ENCODE measurements at places on chromosomes 4 and X.

DNA sequence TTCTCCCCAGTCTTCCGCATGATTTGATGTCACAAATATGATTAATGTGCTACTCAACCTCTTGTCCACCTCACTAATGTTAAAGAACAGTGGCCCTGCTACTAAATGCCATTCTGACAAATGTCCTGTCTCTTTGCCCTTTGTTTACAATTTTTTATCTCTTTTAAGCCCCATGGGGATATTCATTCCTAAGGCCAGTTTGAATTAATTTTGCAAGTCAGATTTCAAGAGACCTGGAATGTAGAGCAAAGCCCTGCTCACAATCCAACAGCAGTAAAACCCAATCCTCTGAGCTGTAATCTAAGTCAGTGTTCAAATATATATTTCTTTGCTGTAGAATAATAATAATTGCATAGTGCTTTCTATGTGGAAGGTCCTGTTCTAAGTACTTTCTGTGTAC is 81.2 kb downstream of the LDB2 start:
- no peak for DNase-seq

DNA sequence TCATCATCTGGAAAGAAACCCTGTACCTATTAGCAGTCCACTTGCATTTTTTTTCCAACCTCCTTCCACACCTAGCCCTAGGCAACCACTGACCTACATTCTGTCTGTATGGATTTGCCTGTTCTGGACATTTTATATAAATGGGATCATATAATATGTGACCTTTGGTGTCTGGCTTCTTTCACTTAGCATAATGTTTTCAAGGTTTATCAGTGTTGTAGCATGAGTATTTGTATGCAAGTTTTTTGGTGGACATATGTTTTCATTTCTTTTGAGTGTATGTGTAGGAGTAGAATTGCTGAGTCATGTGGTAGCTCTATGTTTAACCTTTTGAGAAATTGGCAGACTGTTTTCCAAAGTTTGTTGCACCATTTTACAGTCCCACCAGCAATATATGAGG is 198.6 kb downstream of the CEP135 start:
- no peak for DNase-seq

DNA sequence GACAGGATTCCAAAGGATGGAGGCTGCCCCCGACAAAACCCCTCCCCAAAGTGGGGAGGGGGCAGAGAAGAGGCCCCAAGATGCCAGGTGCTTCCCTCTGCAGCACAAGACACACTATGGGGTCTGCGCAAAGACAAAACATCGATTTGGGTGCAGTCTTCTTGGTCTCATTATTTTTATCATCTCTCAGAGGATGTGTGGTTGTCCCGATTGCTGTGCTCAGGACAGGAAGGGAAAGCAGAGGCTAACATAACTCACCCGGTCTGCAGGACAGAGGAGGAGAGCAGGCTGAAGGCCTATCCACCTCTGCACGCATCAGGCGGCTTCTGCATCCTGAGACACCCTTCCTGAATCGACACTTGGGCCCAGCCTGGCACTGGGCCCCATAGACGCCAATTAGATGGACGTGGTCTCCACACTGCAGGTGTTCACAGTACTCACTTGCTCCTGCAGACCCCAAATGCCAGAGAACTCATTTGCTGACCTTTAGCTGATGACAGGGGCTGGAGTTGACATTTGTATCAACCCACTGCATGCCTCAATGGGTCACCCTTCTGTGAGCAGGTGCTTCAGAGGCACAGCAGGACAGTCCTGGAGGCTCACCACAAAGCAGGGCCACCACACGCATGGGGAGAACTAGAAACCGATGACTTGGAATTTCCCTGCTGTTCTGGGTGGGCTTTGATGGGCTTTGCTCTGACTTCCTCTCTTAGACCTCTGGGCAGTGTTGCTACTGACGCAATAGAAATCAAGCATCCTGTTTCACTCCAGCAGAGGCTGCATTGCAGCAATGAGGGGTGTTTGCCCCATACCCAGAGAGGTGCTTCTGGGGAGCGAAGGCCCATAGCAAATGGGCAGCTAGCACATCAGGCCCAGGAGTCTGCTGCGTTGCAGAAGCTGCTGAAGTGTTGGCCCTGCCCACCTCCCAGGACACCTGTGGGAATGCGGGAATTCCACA is 96.3 kb upstream of the ENPP6 start:
- no peak for DNase-seq

GRCh38 chr4:177371461-177371860 is 61.8 kb downstream of the NEIL3 start:
- no peak for DNase-seq

DNA sequence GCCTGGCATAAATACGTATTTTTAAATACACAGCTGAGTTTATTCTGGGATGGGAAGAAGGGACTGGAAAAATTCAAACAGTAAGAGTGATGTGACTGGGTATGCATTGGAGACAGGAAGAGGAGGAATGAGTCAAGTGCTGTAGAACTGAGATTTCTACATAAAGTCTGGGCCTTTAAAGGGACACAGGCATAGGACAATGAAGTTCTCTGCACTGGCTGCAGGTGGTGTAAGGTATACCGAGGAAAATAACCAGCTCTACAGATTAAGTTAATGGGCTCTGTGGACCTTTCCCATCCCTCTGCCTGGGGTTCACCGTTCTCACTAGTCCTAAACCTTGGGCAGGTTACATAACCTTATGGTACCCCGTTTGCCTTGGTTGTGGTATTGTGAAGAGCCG is 68.7 kb downstream of the DHX15 start:
- DNase-seq = no peak

DNA sequence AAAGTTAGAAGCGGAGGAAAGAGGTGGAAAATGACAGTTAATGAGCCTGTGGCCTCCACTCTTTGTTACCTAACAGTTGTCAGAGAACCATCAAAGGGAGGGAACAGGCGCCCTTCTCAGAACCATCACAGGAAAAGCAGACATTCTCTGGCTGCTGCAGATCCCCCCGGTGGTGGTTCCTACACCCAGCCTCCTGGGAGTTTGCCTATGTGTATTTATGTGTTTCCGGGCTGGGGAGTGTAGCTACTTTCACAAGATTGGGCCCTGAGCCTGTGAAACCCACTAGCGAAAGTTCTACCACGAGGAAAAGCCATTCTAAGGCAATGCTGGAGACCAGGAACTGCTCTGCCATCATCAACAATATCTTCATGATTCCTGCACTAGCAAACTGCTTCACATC is 52.7 kb upstream of the BCOR start:
- DNase-seq = no peak

GRCh38 chr4:57403591-57403990 is 293.4 kb upstream of the IGFBP7 start:
- DNase-seq = no peak

DNA sequence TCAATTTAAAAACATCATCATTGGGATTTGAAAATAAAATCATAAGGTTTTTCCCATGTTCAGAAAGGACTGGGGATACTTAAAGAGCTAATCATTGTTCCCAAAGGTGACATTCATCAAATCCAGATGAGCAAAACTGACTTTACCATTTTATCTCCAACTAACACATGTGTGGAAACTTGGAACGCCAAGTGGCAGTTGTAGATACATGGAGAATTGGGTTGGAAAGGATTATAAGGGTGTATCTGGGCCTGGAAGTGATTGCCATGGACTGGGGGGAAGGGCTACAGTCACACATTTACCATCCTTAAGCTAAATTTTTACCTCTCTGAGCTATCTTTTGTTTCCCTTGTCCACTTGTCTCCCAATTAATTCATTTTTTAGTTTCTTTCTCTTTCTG is 203.4 kb downstream of the SLC39A8 start:
- no peak for DNase-seq

GRCh38 chr4:156493858-156494257 is 477.7 kb downstream of the PDGFC start:
- DNase-seq = no peak

DNA sequence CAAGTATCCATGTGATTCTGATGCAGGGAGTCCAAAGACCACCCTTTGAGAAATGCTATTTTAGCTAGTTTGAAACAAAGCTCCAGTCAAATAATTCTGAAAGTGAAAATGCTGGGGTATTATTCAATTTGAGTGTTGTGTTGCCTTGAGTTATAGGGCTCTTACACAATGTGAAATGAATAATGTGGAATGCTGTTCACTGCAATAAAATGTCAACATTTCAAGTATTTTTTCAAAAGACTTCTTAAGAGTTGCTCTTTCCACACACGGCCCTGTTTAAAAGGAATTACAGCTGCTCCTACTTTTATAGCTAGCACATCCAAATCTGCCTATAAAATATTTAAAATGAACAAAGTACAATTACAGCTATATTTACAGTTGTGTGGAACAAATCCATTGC is 27.5 kb upstream of the PLS3 start:
- no peak for DNase-seq

DNA sequence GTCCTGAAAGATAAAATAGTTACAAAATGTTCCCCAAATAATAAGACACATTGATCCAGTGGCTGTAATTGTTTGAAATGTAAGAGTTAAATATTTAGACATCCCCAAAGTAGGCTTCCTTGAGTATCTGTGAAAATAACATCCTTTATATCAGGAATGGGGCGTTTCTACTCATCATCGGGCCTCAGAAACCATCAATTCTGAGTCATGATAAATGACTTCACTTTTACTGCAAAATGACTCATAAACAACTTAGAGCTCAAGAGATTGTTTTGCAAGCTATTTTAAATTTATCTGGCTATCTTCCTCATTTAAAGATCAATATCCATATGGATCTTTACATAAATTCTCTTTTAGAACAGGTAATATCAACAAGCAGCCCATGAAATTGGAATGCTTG is 369.4 kb upstream of the CNKSR2 start:
- no peak for DNase-seq

- DNase-seq = no peak
These were observed 802.4 kb downstream of the TRIML1 start for GRCh38 chr4:188941524-188942119.

GRCh38 chrX:11190745-11191510 is 79.8 kb downstream of the HCCS start:
- DNase-seq = no peak

DNA sequence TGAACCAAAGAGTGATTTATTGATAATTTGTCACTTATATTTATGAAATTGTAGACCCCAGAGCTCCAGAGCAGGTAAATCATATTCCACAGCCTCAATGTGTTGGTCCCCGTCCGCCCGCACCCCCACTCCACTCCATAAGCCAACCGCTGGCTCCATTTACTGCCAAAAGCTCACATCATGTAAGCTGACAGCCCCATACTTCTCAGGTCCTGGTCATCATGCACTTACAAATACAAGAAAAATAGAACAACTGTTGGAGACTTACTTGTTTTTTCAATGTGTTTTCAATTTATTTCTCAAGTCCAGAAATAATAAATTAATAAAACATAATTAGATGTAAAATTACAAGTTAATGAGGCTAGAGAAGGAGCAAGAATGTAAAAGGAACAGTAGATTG is 235.7 kb upstream of the HAND2 start:
- no peak for DNase-seq

- no peak for DNase-seq
These were observed 286.5 kb downstream of the GLUD2 start for GRCh38 chrX:121333942-121334341.

- DNase-seq = no peak
These were observed 2.9 kb upstream of the NWD2 start for GRCh38 chr4:37241647-37242046.

- DNase-seq = peak; percentile 61
These were observed at the start of gene IRAK1 for GRCh38 chrX:154019633-154020528. IRAK1 (minus strand) TSS chrX:154019902; CDS start chrX:154019812, 90 bp downstream.

- DNase-seq = no peak
These were observed 92.2 kb upstream of the MAGEB10 start for GRCh38 chrX:27715610-27716009.

- no peak for DNase-seq
These were observed 2.4 kb downstream of the SRD5A3 start for GRCh38 chr4:55348466-55348865.

GRCh38 chr4:72767618-72768302 is 198.7 kb upstream of the ADAMTS3 start:
- DNase-seq = no peak

- no peak for DNase-seq
These were observed 10.4 kb upstream of the DGAT2L6 start for GRCh38 chrX:70166601-70167590.
